NCI-H446 treated with DMSO at 0.1 percent for 48 hours (cell line): ENCODE measurements at places on chromosomes 16 and 17.

DNA sequence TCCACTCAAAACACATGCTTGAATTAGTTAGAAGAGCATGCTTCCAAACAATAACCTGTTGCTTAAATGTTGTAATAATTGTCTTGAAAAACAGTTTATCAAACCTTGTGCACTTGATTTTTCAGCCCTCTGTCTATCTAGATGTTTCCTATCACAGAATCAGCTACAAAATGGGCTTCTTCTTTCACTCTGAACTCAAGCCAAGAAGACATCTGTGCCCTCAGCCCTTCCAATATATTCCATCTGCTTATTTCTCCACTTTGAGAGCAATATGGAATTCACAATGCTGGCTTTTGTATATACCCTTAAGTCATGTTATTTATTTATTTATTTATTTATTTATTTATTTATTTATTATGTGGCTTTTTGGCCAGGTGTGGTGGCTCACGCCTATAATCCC, 234.2 kb downstream of the TOX3 start:
- DNase-seq = peak; percentile 83

DNA sequence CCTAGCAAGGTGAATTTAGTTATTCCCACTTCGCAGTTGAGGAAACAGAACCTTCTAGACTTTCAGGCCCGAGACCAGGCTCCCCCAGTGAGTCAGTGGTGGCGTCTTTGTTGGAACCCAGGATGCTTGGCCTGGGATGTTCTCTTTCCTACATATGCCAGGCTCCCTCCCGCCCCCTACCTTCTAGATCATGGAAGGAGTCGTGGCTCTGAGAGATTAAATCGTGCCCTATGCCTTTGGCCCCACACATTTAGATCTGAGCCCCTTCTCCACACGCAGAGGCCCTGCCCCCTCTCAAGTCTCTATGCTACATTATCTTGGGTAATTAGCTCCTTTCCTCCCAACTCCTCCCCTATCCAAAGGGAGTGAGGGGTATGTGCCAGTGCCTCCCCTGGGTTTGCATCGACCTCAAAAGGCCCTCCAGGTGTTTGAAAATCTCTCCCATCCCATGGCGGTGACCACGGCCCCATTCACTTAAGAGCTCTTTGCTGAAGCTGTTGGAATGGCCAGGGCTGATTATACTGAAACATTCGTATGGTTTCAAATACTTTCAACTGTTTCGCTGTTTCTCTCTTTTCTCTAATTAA, 3.0 kb downstream of the NGFR start:
- peak; percentile 39 for DNase-seq

GRCh38 chr16:51149721-51150164, 1.3 kb downstream of the SALL1 start:
- no peak for DNase-seq

DNA sequence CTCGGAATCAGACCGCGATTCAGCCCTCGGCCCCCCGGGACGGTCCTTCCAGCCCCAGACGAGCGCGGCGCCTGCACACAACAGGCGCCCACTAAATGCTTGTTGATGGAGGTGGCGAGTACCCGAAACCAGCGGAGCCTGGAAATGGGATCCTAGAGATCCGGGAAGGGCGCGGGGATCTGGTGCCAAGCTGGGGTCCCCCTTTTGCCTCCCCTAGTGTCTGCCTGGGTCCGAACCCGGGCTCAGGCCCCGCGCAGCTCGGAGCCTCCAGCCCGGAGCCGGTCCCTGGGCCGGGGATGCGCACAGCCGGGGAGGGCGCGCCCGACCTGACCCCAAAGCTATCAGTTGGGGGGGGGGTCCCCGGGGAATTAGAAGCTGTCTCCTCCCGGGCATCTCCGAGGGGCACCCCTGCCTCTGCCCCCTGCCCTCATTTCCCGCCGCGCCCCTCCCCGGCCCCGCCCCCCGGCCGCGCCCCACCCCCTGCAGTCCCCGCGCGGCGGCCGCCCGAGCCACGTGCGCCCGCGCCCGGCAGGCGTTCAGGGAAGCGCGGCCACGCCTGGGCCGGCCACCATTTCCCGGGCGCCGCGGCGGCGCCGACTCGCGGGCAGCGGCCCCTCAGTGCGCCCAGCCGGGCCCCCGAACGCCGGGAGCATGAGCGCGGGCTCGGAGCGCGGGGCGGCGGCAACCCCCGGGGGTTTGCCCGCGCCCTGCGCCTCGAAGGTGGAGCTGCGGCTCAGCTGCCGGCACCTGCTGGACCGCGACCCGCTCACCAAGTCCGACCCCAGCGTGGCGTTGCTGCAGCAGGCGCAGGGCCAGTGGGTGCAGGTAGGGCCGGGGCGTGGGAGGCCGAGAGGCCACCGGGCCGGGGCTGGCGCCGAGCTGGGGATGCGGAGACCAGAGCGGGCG, at the start of gene CPNE7:
Gene CPNE7 (plus strand): TSS at position 512 of the 906 bp plus-strand sequence. CDS start 140 bp downstream, at position 652.
- no peak for DNase-seq

DNA sequence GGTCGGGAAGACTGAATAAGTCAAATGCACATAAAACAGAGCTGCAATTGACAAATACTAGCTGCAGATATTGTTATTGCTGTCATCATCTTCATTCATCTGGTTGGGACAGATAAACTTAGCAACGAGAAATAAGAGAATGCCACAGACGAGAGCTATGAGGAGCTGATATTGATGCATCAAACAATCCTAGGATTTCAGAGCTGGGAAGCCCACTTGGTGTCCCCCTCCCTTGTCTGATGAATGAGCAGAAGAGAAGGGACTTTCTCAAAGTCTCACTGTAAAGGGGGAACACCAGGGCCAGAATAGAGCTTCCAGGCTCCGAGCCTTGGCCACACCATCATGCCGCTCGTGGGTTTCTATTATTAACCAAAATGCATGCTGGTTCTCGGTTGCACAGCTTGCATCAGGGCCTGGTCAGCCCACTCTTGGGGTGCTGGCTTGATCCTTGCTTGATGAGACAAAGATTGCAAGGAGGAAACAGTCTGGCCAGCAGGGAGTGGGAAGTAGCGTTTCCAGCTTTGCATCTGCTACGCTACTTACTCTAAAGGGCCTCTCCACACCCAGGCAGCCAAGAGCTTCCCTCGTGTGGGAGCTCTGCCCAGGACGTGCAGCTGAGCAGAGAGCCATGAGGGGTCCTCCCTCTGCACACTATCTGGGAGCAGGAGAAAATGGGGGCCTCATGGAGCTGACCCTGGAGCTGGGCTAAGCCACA, 28.4 kb upstream of the EMP2 start:
- no peak for DNase-seq

GRCh38 chr17:74351552-74352210, 10.0 kb downstream of the BTBD17 start:
- DNase-seq = no peak

DNA sequence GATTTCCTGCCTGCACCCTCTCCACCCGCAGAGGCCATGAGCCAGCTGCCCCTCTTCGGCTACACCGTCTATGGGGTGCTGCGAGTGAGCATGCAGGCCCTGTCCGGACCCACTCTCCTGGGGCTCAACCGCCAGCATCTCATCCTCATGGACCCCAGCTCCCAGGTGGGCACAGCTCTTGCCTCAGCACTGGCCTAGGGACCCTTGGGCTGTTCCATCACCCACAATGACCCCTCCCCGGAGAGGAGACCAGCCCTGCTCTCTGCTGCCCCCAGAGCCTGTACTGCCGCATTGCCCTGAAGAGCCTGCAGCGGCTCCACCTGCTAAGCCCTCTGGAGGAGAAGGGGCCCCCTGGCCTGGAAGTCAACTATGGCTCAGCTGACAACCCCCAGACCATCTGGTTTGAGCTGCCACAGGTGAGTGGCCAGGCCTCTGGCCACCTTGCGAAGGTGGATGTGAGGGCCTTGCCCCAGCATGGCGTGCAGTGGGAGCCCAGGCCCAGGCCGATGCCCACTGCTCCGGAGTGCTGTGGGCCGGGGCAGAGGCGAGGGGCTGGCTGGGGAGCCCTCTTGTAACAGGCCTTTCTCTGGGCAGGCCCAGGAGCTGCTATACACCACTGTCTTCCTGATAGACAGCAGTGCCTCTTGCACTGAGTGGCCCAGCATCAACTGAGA, 7.3 kb upstream of the SMIM5 start:
- no peak for DNase-seq

- no peak for DNase-seq
These were observed 24.1 kb upstream of the CDH5 start for GRCh38 chr16:66342294-66342900.

DNA sequence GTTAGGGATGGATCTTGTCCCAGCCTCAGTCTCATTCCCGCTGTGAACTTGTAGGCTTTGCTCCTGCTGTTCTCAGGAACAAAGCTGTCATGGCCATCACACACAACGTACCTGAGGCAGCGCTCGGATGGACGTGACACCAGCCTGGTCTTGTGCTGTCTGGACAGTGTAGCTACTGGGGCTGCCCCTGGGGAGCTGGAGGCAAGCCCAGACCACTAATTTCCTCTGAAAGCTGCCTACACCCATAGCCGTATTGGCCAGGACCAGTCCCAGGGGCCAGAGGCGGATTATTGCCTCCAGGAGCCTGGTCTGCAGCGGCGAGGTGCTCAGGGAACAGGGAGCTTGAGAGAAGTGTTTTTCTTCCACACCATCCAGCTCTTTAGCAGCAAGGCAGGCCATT, 11.7 kb downstream of the ZNHIT3 start:
- DNase-seq = no peak

DNA sequence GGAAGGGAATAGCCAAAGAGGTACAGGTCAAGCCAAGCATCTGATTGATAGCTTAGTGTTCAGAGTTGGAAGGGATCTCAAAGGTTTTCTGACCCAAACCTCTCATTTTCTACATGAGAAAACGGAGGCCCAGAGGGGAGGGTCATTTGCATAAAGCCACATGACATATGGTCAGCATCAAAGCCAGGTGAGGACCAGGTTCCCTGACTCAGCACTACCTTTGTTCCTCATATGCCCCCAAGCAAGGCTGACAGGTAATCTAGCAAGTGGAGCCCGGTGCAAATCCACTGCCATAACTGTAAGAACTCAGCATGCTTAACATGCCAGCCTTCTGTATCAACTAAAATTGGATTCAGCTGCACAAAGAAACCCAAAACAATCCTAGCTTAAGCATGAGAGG, 28.2 kb upstream of the CCL1 start:
- DNase-seq = no peak

DNA sequence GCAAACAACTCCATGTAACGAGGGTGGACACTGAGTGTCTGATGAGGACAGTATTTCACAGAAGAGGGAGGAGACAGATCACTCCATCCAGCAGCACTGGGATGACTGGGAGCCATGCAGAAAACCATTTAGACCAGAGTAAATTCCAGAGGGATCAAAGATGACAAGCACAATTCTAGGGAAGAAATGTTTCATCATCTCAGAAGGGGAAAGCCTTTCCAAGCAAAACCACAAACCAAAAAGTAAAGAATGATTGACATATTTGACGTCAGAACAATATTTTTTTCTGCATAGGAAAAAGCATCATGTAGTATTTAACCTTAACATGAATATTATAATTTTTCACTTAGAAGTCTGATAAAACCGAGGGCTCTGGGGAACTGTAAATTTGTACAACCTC, 4.8 kb downstream of the DNASE1 start:
- DNase-seq = no peak

DNA sequence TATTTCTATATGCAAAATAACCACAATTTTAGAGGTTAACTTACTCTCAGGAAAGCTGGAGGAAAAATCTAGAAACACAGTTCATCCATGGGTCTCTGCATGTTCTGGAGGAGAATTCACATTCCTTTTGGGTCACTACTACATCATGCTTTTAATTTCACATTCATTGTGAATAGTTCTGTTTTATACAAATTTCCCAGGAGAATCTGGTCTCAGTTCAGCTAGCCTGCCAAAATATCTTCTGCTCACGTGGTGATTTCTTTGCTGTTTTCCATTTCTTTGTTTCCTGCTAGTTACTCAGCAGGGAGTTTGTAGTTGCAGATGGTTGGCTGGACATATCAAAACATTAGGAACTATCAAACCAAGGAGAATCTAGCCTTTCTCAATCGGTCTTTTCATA, at the start of gene ABCA9:
Gene ABCA9 (minus strand): TSS at position 106 of the 400 bp plus-strand sequence. CDS start 9,801 bp downstream, outside the sequence.
- DNase-seq = no peak

DNA sequence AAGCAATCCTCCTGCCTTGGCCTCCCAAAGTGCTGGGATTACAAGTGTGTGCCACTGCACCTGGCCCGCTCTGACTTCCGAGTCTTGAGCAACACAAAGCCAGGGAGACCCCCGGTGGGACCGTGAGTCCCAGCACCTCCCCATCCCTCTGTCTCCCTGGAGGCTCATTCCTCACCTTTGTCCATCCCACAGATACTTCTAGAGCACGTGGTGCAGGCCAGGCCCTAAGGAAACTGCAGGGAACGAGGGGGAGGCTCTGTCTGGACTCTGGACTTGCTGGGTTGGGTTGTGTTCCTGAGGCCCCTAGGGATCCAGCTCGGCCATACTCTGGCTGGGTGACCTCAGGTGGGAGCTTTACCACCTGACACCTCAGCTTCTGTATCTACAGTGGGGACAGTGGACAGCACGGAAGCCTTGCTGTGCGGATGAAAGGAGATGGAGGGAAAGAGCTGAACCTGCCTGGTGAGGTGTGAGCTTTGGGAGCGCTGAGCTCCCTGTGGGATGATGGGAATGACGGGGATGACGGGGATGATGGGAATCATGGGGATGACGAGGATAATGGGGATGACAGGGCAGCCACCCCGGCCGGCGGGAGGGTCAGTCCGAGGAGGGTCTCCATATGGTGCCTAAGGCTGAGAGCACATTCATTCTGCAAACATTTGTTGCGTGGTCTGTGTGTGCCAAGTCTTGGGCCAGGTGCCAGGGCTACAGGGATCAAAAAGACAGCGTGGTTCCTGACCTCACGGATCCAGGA, 26.6 kb downstream of the C16orf74 start:
- no peak for DNase-seq

- no peak for DNase-seq
These were observed 9.4 kb downstream of the RAB40B start for GRCh38 chr17:82689077-82689476.

DNA sequence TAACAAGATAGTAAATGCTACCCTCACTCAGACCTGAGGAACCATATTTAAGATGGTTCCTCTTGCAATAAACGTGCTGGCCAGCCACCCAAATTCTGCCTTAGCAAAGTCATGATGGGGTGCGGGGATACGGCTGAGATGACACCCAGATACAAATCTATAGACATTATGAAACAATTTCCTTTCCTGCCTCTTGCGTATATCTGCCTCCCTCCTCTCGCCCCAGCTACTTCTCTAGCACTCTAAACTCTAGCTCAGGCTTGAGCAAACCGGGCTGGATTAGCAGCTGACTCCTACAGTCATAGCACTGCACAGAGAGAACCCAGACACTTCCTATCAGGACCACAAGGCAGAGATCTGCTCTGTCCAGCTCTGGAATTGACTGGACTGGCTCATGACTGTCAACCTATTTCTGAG, 22.3 kb downstream of the CD300LF start:
- DNase-seq = no peak

- DNase-seq = no peak
These were observed 13.6 kb downstream of the CCDC92B start for GRCh38 chr17:2735896-2736295.
